ENCODE measurements at places on chromosomes 4 and X.

- DNase-seq = no peak
These were observed 44.5 kb upstream of the IL21 start for GRCh38 chr4:122665161-122665929.

- no peak for DNase-seq
These were observed 43.3 kb upstream of the PDGFC start for GRCh38 chr4:157014621-157015591.

DNA sequence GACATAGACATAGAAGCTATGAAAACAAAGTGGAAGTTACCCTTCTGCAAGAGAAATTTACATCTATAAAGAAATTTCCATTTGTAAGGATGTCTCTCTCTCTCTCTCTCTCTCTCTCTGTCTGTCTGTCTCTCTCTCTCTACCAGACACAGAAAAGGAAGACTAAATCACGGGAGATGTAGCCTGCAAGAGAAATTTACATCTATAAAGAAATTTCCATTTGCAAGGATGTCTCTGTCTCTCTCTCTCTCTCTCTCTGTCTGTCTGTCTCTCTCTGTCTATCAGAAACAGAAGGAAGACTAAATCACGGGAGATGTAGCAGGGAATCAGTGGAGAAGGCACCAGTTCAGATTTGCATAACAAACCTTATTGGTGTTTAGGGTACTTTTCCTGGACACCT lies 65.6 kb upstream of the CTSO start:
- no peak for DNase-seq

GRCh38 chr4:76198411-76199237 lies 15.0 kb downstream of the SCARB2 start:
- no peak for DNase-seq

GRCh38 chrX:136322064-136322463 lies 21.3 kb downstream of the ADGRG4 start:
- no peak for DNase-seq

DNA sequence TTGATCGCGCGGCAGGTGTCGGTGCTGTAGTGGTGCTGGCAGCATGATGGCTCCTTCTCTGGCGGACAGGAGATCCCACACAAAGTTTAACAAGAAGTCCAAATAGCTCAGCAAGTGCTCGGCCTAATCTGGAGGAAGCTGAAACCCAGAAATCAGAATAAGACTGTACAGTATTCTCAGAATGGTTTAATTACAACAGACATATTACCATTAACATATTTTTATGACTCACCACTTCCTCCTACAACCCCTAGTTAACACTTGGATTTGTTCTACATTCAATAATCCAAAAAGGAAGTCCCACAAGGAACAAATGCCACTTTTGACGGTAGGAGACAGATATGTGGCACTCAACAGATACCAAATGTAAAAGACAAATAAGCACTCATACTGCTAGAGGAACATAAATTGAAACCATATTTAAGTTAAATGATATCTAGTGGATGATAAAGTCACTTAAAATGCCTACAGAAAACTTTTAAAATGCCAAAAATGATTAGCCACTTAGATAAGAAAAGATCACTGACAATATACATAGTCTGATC lies 91.2 kb downstream of the HUWE1 start:
- DNase-seq = no peak

DNA sequence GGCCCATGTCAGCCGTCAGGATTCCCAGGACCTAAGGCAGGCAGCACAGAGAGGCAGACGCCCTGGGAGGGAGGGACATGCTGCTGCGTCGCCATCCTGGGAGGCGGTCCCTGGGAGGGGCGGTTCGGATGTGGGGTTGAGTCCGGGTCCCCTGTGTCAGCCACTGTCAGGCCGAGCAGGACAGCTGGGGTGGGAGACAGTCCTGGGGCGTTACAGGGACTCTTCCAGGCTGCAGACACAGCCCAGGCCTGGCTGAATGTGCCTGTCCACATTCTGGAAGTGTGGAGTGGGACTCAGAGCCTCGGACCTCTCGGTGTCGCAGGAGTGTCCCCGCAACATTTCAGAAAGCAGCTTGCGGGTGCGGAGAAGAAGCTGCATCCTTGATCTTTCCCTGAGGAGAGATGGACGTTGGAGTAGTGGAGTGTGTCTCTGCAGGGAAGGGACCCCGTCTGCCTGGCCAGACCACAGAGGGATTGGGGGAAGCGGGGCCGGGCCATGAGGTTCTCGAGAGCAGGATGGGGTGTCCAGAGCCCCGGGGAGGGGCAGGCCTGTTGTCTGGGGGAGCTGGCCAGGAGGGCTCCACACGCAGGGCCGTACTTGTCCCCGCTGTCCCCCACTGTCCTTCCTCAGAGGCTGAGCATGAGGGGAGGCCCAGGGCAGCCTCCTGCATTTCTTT lies 6.1 kb downstream of the AKAP17A start:
- DNase-seq = no peak

DNA sequence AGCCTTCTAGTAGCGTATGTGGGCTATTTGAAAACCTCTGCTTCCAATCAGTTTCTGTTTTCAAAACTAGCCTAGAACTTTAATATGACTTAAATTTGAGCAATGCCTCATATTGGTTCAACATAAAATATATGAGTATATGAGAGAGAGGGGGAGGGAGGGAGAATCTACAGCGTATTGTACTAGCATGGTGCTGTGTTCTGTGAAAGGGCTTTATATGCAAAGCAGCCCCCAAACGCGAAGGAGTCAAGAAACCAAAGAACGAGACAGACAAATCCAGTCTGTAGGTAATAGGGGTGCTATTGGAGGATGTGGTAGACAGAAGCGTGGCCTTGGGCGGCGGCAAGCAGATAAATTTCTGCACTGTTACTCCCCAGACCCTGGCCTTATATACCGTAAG lies 784 bp upstream of the ANXA5 start:
- DNase-seq = no peak

- no peak for DNase-seq
These were observed 309.4 kb downstream of the PPP3CA start for GRCh38 chr4:101037938-101038413.

- DNase-seq = no peak
These were observed 215.6 kb upstream of the FAT1 start for GRCh38 chr4:186939226-186939625.

DNA sequence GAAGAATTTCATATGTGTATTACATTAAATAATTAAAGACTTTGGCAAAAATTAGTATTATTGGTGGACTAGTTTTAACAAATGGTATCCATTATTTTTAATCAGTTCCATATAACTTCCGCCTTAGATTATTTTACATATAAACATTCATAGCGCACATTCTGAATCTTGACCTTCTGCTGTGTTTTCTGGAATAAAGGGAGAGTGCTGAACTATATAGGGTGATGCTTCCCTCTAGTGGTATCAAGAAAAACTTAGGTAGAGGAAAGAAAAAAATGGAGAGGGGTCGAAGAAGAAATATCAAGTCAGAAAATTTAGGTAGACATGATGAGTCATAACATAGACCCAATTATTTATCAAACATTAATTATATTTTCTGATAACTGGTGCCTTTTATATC lies 155.6 kb upstream of the PACRGL start:
- no peak for DNase-seq
